Progenitor cell of endocrine pancreas (in vitro differentiated cells): ENCODE measurements at places on chromosomes 1 and 21. TPM values are rescaled to one million over a fixed set of nuclear protein-coding genes. Genes with fewer than 3 reads are reported as not detected.

The IGSF21 gene
- not detected in 2 replicates for total RNA-seq

The RXRG gene
- 2.2 and 3.0 TPM in 2 replicates for total RNA-seq

The C1orf198 gene
- 67.8 and 70.1 TPM in 2 replicates for total RNA-seq

The PEAR1 gene
- total RNA-seq: 0.20 TPM in 1 of 2 replicates, not detected in the other

The BGLAP gene
- 4.8 and 5.8 TPM in 2 replicates for total RNA-seq
